ENCODE measurements at places on chromosomes 1 and 21.

- no peak for DNase-seq
These were observed 43.5 kb downstream of the TCEANC2 start for GRCh38 chr1:54096877-54097240.

- DNase-seq: no peak
These were observed 1.8 kb downstream of the WNT3A start for GRCh38 chr1:228008391-228009115.

GRCh38 chr1:109768335-109768650, 4.6 kb upstream of the EPS8L3 start:
- no peak for DNase-seq

- DNase-seq: no peak
These were observed 220.1 kb upstream of the KCNK2 start for GRCh38 chr1:214862421-214862820.

GRCh38 chr1:204408074-204408507, 3.5 kb downstream of the PPP1R15B start:
- DNase-seq: peak; percentile 56

GRCh38 chr1:238135708-238136664, 245.3 kb upstream of the ZP4 start:
- DNase-seq: no peak

GRCh38 chr1:9680828-9681227, 29.3 kb downstream of the PIK3CD start:
- no peak for DNase-seq

GRCh38 chr21:33162436-33162951, 67.2 kb upstream of the IFNAR2 start:
- DNase-seq: no peak

- no peak for DNase-seq
These were observed 3.8 kb downstream of the PLEKHA6 start for GRCh38 chr1:204355913-204356312.

DNA sequence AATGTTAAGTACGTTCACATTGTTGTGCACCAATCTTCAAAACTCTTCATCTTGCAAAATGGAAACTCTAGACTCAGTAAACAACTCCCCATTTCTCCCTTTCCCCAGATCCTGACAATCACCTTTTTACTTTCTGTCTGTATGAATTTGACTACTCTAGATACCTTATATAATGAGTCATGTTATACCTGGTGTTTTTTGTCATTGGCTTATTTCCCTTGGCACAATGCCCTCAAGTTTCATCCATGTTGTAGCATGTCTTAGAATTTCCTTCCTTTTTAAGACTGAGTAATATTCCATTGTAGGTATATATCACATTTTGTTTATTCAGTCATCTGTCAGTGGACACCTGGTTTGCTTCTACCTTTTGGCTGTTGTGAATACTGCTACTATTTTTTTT, 399.5 kb downstream of the LMO4 start:
- DNase-seq: no peak

GRCh38 chr1:17013491-17014320, 2.0 kb upstream of the ATP13A2 start:
- no peak for DNase-seq

DNA sequence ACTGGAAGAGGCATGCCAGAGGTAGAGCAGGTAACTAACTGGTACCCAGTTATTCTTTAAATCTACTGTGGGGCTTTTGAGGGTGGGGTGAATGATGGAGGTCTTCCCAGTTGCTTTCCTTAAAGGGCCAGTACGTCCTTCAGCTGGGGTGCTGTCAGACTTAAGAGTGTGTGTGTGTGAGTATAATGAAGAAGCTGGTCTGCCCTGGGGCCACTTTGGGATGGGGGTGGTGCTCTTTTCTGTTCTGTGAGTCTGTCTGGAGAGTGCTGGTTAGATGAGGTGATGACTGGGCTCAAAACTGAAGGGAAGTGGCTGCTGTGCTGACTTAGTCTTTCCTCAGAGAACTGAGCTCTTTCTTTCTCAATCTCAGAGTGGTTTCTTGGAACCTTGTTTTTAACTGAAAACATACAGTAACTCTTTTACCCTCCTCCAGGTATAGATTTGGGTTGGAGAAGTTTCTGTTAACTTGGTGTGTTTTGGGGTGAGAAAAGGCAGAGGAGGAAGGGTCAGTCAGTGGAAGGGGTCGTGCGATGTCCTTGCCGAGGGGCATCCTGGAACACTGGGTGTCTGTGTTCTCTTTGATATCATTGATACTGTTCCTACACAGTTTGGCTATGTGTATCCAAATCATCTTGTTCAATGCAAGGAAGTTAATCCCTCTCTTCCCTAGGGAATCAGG, 746 bp downstream of the MACF1 start:
- DNase-seq: peak; percentile 55

DNA sequence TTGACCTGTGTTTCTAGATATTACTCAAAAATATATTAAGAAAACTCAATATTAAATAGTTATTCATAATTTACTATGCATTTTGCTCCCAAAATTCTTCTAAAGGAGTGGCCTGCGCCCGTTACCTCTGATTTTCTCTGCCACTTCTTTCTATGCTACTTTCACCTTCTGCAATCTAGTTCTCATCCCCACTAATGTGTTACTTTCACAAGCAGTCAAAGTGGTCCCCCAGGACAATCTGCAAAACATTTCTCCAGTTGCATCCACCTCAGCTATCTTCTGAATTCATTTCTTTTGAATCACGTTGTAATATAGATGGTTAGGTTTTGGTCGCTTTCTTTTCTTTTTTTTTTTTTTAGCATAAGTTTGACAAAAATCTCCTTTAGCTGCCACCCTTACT, 13.4 kb downstream of the INSL5 start:
- DNase-seq: no peak

DNA sequence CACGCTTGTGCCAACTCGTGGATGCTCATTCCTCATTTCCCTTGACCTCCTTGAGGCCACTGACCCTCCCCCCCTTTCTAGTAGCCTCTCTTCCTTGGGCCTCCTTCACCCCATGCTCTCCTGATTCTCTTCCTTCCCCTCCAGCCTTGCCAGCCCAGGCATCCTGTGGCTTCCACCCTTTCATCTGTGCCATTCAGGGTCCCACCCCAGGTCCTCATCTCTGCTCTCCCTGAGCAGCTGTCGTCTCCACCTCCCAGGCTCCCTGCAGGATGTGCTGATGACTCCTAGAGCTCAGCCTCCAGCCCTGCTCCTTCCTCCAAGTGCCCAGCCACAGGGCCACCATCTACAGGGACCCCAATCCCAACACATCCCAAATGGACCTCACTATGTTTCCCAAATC, 197.4 kb downstream of the GRIK3 start:
- no peak for DNase-seq

- no peak for DNase-seq
These were observed 74.2 kb downstream of the LEPR start for GRCh38 chr1:65494671-65495070.

- DNase-seq: no peak
These were observed 23.2 kb upstream of the LRP8 start for GRCh38 chr1:53350853-53351767.

DNA sequence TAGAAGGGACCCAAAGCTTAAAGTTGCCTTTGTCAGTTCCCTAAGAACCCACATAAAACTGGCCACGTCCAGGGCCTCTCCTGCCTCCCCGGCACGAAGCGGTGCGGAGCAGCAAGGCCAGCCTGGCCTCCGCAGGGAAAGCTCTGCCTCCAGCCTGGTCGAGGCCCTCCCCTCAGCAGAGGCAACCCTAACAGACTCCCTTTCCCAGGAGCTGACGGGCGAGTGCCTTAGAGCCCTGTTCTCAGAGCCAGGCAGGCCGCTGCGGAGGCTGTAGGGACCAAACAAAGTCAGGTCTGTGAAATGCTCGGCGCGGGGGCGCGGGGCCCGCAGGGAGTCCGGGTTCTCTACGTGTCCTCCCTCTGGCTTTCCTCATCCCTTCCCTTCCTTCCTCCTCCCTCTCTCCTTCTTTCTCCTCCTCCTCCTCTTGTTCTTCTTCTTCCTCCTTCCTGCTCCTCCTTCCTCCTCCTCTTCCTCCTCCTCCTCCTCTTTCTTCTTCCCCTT, 40.7 kb downstream of the RIPK4 start:
- DNase-seq: no peak

DNA sequence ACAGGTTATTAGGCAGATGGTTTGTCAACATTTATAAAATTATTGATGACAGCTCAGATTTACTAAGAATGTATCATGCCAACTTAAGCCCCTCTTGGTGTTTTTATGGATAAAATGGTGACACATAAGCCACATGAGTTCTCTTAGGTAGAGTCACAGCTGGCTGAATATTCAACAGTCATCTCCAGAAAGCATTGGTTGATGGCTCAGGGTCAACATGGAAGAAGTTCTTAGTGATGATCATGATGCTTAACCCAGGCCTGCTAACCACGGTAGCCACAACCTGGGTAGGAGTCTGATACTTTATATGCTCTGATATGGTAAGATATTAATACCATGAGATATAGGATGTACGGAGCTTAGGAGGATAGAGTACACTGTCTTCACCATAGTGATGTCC, 46.4 kb upstream of the SIPA1L2 start:
- no peak for DNase-seq

DNA sequence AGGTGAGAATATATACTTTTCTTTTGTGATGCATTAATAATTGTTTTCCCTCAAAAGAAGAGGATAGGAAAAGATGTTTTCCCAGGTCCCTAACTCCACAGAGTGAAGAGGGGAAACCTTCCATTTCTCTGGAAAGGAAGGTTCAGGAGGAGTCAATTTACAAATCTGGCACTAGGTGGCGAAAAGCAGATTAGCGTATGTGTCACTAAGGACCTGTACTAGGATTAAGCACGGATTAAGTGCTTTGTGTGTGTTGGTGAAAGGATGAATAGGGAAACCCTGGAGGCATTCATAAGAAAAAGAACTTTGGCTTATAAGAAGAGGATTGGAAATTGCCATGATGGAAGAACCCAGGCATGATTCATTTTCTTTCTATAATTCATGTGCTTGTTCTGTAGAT, 410.1 kb upstream of the PLXNA2 start:
- no peak for DNase-seq

DNA sequence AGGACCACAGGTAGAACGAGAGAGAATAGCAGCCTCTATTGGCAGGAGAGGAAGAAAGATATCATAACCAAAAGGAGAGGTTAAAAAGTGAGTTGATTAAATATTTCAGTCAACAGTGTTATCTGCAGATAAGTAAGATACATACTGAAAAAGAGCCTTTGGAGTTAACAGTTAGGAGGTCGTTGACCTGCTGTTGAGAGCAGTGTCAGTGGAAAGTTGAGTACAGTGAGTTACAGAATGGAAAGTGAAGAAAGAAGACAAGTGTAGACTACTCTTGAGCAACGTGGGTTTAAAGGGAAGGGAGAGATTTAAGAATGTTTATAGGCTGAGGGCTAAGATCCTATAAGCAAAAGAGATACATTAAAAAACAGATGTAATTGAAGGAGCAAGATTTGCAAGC, 30.2 kb downstream of the GNAT2 start:
- no peak for DNase-seq

DNA sequence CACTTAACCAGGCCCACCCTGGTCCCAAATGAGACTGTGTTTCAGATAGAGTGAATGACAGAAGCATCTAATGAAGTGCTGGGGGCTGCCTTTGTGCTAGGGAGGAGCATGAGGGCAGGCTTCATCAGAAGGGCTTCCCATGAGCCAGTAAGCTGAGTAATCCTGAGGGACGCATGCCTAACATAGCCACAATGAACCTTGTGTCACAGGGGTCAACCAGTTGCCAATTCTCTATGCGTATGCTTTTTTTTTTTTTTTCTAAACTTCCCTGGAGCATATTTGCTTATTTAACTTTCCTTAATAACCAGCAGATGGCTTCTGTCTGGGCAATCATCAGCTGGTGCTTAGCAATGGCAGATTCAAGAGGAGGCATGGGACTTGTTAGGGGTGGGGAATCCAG, 25.5 kb upstream of the CYP2J2 start:
- no peak for DNase-seq

GRCh38 chr1:91827459-91828321, 58.3 kb downstream of the TGFBR3 start:
- no peak for DNase-seq
